ENCODE measurements at places on chromosomes 3 and 15. TPM values are rescaled to one million over a fixed set of nuclear protein-coding genes. Genes with fewer than 3 reads are reported as not detected.

GRCh38 chr15:68574046-68574445 is 4.7 kb upstream of the CORO2B start:
- no peak for DNase-seq

DNA sequence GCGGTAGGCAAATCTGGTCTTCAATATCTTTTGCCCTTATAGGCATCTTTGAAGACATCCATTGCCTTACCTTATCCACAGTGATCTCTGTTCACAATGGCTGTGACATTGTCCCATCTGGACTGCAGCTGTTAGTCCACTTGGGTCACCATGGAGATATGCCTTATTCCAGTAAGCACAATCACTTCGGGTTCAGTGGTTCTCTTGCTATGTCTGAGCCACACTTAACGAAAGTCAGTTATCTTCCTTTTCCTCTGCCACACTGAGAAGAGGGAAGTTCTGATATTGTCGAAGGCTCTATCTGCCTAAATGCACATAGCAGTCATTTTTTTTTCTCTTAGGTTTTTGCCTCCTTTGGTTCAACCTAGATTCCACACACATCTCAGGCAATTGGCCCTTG is 119.0 kb upstream of the SATB1 start:
- no peak for DNase-seq

DNA sequence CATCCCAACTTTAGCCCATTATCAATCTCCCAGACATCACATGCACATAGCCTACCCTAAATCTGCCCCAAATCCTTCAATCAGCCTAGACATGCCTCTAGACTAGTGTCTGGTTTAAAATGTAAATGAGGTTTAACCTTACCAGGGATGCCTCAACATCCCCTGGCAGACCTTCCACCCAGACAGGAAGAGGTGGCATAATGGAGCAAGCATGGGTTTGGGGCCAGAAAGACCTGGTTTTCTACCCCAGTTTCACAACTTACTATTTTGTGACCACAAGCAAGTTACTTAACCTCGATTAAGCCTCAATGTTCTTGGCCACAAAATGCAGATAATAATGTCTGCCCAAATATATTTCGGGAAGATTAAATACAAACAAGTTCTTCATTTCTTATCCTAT is 28.3 kb upstream of the THBS1 start:
- DNase-seq = no peak

- no peak for DNase-seq
These were observed 224.9 kb downstream of the MCTP2 start for GRCh38 chr15:94456226-94456625.

GRCh38 chr3:195698325-195698646 is 22.5 kb upstream of the MUC20 start:
- no peak for DNase-seq

GRCh38 chr3:112560721-112561483 is 860 bp downstream of the ATG3 start:
- peak; percentile 84 for DNase-seq

DNA sequence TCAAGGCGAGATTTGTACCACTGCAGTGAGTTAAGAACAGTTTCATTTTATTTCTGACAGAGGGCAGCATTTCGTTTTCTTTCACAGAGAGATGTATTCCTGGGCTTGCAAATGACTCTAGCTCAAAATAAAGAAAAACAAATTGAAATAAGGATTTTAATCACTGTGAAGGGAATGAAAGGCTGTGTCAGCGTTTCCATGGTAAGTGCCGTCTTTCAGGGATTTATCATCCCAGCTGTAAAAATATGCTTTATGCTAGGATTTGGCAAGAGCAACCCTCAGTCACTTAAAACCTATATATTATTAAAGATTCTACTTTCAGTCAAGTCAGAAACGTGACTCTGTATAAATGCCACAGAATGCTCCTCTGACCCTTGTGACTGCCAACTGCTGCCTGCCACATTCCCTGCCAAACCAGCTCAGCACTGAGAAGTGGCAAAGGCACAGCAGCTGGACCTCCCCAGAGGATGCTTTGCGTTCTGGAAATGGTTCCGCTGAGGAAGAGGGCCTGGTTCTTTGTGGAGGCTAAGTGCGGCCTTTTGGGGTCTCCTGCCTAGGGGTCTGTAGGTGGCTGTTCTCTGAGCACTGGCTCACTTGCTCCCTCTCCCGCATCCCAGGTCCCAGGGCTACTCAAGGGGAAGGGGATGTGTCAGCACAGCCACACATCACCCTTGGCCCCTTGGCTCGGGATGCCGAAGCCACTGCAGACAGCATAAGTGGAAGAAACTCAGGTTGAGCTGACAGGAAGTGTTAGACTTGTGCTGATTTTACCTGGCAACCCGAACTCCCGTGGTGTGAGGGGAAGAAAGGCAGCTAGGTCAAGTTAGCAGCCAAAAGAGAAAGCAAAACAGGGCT is 56.6 kb upstream of the POMGNT2 start:
- no peak for DNase-seq

DNA sequence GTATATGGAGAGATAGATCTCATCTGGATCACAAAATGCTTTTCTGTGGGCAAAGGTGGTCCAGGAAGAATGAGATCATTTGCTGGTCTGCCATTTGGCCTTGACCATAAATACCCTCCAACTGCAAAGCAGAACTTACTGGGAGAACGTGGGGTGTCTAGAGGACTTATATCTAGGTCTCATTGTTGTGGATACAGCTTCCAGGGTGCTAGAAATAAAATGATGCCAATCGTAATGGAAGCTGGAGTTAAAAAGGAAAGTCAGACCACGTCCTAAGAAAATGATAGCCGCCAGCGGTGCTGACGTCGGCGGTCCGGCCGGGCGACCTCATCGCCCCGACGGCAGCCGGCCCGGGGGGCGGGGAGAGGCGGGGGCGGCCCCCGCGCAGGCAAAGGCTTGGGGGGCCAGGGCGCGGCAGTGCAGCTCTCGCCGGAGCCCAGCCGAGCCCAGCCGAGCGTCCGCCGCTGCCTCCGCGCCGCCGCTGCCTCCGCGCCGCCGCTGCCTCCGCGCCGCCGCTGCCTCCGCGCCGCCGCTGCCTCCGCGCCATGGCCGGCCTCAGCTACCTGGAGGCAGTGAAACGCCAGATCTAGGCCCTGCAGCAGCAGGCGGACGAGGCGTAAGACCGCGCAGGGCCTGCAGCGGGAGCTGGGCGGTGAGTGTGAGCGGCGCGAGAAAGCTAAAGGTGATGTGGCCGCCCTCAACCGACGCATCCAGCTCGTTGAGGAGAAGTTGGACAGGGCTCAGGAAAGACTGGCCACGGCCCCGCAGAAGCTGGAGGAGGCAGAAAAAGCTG is 89.5 kb downstream of the EOMES start:
- DNase-seq = peak; percentile 58

DNA sequence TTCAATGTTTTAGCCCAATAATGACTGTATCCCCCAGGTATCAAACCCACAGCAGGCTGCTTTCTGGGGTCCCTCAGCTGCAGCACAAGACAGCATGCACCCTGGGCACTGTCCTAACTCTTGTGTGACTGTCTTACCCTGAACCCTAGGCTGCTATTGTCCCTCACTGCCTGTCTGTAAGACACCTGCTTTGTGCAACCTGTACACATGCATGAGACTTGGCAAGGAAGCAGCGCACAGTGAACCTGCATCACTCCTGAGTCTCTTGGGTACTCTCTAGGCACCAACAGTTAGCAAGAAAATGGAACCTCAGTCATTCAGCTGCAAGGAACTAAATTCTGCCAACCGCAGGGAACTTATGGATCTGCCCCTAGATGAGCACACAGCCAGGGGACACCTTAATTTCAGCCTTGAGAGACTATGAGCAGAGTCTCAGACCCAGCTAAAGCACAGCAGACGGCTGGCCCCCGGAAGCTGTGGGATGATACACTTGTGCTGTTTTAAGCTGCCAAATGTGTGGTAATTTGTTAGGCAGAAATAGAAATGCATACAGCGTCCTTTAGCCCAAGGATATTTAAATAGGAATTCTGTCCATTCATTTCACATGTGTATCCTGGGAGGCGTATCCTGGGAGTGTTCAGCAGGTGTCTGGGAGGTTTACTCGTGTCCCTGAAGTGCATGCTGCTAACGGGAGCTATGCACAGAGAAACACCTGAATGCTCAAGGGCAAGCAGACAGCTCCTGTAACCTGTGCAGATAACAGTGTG is 223.8 kb downstream of the KLF13 start:
- DNase-seq = no peak

- DNase-seq = no peak
These were observed 189.3 kb downstream of the PLCH1 start for GRCh38 chr3:155555479-155556060.

DNA sequence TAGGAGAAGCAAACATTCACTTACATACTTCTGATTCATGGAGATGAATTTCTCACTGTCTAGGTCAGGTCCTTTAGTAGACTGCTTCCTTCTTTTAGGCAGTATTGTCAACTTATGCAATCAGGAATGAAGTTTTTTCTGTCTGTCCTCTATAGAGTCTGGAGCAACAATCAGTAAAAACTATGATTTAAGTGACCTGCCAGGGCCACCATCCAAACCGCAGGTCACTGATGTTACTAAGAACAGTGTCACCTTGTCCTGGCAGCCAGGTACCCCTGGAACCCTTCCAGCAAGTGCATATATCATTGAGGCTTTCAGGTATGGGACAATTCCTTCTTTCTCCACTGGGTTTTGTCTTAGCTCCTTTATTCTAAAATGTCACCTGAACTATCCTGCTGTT is 523.1 kb downstream of the ROBO2 start:
- DNase-seq = no peak

Gene ESYT3
- total RNA-seq = 0.68 TPM

Gene MLH1
- 70.8 TPM for total RNA-seq

Gene SLC51A
- not detected for total RNA-seq

Gene CCK
- total RNA-seq = 0.42 TPM

Gene TTLL13
- total RNA-seq = 0.06 TPM

Measured in Daoy (cell line).